ENCODE measurements at places on chromosomes 6 and 20.

- no peak for DNase-seq
Observed at GRCh38 chr6:14717307-14717706, 528.6 kb upstream of the JARID2 start.

DNA sequence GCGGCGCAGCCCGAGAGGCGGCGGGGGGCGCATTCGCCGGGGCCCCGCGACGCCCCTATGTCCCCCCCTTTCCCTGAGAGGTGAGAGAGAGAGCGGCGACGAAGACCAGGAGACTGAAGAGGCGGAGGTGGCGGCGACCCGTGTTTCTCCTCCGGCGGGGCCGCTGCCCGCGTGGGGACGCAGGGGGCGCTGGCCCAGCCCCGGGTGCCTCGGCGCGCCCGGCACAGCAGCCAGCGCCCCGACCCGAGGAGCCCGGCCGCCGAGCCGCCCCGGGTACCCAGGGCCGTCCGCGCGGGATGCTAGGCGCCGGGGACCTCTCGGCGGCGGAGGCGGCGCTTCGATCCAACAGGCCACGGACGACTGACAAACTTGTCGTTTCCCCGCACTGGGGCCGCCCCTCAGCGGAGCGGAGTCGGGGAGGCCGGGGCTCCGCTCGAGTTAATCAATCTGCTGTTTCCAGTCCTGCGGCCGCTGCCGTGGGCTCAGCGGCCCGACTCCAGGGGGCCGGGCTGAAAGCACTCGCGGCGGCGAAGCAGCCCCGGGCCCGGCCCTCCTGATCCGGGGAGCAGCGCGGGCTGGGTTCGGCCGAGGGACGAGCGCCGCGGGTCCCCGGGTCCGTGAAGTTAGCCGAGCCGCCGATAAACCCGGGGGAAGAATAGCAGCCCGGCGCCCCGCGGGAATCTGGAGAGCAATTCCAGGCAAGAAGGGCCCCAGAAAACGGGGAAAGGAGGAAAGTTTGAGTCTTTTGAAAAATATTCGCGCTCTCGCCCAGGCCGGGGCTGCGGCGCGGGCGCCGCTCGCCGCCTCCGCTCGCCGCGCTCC, 631 bp downstream of the MDGA1 start:
- peak; percentile 64 for DNase-seq

GRCh38 chr20:57198132-57199072, 68.0 kb downstream of the BMP7 start:
- DNase-seq, result no peak

- DNase-seq, result no peak
Observed at GRCh38 chr6:170473301-170473717, 79.8 kb downstream of the PSMB1 start.

DNA sequence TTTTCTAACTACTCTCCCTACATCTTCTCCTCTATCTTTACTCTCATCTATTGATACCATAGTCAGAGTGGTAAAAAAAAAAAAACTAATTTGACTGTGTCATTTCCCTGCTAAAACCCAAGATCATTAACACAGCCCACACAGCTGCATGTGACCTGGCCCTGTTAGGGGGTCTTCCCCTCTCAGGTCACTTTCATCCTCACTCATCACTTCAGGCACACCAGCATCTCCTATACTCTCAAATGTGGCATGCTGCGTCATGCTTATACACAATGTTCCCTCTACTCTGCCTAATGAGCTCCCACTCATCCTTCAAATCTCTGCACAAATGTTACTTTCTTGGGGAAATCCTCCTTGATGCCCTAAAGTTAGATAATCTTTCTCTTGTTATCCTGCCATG, 86.8 kb downstream of the CDK19 start:
- DNase-seq, result no peak

DNA sequence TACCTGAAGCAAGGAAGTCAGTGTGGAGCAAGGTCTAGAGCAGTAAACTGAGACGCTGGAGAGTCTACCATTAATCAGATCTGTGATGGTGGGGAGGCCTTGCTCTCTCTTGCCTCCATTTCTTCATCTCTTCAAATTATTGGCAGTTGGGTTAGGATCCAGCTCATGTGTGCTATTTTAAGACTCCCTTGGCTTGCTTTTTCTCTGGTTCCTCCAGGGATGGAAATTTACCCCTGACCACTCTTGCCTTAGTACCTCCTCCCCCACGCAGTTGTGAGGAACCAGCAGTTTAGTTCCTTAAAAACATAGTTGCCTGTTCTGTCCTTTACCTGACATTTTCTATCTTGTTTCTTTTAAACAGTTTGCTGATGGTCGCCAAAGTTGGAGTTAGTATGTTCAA, 7.4 kb downstream of the TMEM14C start:
- no peak for DNase-seq

DNA sequence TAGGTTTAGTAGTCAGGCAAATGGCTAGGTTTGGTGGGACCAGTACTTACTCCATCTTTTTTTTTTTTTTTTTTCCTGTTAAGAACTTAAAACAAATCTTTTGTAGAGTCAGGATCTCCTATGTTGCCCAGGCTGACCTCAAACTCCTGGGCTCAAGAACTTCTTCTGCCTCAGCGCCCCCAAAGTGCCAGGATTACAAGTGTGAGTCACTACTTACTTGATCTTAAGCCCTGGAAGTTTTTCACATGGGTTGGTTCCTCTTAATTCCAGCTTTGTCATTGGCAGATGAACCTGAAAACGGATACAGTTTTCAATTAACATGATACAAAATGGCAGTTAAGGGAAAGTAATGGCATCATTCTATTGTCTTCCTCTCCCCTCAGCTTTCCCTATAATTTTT, 179.4 kb upstream of the JAG1 start:
- DNase-seq, result no peak

GRCh38 chr6:25442898-25443297, 163.7 kb downstream of the CARMIL1 start:
- no peak for DNase-seq

- no peak for DNase-seq
Observed at GRCh38 chr20:49285813-49286494, 8.1 kb upstream of the ZNFX1 start.

- DNase-seq, result no peak
Observed at GRCh38 chr20:52832151-52832774, 139.9 kb upstream of the TSHZ2 start.

- DNase-seq, result no peak
Observed at GRCh38 chr6:166638573-166638964, 11.5 kb upstream of the RPS6KA2 start.

DNA sequence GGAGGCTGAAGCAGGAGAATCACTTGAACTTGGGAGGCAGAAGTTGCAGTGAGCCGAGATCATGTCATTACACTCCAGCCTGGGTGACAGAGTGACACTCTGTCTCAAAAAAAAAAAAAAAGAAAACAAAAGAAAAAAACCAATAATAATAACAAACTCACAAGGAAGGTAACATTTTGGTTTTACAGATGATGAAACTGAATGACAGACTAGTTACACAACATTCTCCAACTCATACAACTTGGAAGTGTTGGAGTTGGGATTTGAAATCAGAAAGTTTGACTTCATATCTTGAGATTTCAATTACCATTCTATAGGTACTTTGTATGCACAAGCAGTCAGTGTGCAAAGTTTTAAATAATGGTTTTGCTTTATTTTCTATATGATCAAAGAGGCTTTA, 10.2 kb downstream of the TPD52L1 start:
- no peak for DNase-seq

GRCh38 chr6:98842342-98843180, 8.2 kb downstream of the POU3F2 start:
- no peak for DNase-seq
